ENCODE measurements at places on chromosomes 3 and 15.
A peak's percentile ranks its signal among the peaks of the same experiment; 100 is the strongest.

- DNase-seq, result no peak
Measured at GRCh38 chr3:100425316-100425715, 24.0 kb downstream of the LNP1 start.

- no peak for DNase-seq
Measured at GRCh38 chr3:94596887-94597566, 534.2 kb downstream of the NSUN3 start.

GRCh38 chr3:156586905-156587759, 32.2 kb upstream of the SSR3 start:
- no peak for DNase-seq

- peak; percentile 64 for DNase-seq
Measured at GRCh38 chr3:128784232-128784631, 58.2 kb downstream of the RAB7A start.

DNA sequence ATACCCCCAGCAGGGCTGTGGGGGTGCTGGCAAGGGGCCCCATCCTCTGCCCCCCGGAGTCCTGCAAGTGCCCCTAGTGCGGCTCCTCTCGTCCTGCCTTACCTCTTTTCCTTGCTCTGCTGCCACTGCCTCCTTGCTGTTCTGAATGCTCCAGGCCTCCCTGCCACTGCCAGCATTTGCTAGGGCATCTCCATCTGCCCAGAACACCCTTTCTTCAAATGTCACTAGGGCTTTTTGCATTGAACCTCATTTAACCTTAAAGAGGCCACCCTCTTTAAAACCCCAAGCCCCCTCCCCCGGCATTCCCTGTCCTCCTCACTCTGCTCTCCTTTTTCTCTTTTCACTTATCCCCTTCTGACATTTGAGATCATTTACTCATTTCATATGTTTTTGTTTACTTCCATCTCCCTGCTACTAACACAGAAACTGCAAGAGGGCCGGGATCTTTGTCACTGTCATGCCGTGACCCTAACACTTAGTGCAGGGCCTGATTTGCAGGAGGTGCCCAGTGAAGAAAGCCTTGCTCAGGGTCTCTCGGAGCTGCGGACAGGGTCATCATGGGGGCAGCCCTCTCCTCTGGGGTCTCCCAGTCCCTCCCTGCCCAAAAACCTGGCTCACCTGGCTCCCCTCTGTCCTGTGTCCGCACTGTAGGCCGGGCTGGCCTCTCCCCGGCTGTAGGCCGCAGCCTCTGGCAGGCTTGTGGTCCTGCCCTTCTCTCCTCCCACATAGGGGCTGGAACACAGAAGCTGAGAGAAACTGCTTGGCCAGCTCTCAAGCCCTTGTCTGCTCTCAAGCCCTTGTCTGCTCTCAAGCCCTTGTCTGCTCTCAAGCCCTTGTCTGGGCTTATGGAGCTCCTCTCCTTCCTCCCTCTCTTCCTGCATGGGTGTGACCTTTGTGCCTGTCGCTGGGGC, at the start of gene ACOX2:
Gene ACOX2, minus strand, starts transcription at position 690 of the 911 bp plus-strand sequence. CDS start 2,084 bp downstream, outside the sequence.
- DNase-seq, result peak; percentile 83

DNA sequence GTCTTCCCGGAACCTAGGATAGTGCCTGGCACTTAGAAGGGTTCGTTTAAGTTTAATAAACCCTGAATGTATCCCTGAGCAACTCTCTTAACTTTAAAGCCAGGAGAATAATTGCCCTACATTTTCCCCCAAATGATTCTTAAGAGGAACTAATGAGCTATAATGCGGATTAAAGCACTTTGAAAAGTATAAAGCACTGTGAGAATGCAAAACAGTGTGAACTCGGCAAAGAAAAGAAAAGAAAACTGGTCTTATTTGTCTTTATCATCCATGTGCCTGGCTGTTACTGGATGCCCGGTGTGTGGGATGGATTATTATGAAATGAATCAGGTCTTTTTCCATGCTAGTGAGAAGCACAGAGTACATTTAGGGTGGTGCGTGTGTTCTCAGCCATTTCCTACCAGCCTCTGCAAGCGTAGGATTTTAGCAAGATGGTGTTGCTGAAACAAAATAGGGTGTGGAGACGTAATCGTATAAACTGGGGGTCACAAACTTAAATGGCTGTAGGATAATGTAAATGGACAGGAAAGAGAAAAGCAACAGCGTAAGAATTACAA, 983 bp downstream of the KBTBD12 start:
- no peak for DNase-seq

GRCh38 chr3:126450219-126450618, 25.5 kb downstream of the ZXDC start:
- no peak for DNase-seq

DNA sequence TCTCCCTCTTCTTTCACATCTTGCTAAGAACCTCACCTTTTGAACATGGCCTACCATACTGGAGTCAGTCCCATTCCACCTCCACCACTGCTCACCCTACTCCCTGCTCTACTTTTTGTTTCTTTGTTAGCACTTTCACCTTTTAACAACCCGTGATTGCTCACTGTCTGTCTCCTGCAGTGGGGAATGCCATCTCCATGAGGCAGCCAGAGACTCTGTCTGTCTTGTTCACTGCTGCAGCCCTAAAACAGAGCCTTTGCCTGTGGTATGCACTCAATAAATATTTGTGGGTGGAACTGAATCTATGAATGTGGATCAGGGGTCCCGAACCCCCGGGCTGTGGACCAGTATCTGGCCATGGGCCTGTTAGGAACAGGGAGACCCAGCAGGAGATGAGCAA, 16.5 kb upstream of the TLE3 start:
- no peak for DNase-seq

DNA sequence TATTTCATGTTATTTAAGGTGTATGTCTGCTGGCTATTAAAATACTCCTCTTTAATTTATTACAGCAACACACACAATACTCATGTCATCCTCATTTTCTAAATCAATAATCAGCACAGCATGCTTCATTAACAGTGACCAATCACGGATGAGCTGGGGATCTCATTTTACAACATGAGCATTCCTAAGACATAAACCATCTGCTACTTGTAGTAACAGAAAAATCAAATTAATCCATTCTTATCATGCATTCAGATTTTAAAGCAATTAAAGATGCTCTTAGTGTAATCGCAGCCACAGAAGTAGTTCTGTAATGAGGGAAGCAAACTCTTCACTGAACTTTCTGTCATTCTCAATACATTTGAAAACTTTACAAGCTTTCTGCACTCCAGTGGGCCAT, 191.1 kb downstream of the TBC1D5 start:
- DNase-seq, result no peak

GRCh38 chr15:51077221-51078153, 17.2 kb downstream of the TNFAIP8L3 start:
- peak; percentile 81 for DNase-seq

- DNase-seq, result no peak
Measured at GRCh38 chr3:28624084-28624483, 275.5 kb upstream of the AZI2 start.

- no peak for DNase-seq
Measured at GRCh38 chr3:119700269-119700919, 2.4 kb upstream of the CFAP91 start.

DNA sequence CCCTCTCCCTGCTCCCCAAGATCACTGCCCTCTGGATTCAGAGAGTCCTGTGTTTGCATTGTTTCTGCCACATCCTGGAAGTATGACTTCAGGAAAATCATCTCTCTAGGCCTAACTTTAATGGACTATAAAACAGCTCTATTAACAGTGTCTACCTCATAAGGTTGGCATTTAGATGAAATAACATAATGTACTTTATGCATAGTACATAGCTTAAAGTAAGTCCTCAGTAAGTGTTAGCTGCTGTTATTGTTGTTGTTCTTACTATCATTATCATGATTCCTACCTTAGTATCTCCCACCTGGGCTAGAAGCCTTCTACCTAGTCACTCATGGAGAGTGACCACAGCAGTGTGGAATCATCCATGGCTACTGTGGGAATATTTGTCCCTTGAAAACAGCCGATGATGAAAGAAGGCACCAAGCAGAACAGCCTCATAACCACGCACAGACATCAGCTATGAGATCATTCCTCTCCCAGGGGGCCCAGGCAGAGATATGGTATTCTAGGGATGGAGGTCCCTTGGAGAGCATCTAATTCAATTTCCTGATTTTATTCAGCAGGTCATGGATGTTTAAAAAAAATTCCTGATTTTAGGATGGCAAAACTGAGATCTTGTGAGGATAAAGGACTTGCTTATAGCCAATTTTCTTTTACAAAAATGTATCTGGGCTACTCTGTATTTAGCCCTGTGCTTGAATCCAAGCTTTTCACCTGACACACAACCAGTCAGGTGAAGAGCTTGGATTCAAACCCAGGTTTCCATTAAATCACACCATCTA, 1.9 kb downstream of the FSD2 start:
- no peak for DNase-seq

- DNase-seq, result peak; percentile 86
Measured at GRCh38 chr3:129602730-129603560, 3.5 kb downstream of the PLXND1 start.

DNA sequence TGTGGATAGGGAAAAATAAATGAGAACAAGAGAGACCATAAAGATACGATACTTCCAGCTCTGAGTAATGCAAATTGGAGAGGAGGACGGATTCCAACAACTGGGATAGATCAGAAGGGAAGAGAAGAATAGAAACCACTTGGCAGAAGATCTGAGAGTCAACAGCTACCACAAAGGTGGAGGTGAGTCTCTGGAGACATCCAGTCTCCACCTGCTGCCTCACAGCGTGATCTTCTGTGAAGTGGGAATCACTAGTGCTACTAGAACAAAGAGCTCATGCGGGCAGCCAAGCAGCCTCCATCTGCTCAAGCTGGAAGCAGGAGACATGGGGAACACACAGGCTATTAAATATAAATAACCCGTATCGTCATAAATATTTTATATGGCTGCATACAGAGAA, 558.5 kb upstream of the CFAP20DC start:
- no peak for DNase-seq

DNA sequence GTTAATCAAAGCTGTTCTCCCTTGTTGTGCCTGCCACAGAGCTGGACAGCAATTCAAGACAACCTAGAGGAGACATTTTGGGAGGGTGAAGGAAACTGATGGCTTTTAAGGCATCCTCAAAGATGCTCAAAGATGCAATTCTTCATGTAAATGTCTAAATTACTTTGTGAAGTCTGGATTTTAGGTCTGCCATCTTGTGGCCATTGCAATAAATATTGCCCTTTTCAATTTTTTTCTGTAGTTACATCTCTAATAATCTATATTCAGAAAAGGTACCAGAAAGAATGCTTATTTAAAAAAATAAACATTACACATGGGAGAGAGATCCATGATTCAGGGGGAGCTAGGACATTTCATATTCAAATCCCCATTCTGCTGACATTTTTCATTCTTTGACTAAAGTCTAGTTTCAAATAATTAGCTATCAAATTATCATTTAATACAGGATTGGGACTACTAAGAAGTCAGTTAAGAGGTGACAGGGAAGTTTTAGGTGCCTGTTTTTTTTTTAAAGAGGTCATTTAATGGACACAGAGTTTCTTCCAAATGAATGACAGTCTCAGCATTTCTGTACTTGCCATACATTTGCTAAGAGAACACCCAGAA, 259.8 kb upstream of the WNT5A start:
- no peak for DNase-seq

DNA sequence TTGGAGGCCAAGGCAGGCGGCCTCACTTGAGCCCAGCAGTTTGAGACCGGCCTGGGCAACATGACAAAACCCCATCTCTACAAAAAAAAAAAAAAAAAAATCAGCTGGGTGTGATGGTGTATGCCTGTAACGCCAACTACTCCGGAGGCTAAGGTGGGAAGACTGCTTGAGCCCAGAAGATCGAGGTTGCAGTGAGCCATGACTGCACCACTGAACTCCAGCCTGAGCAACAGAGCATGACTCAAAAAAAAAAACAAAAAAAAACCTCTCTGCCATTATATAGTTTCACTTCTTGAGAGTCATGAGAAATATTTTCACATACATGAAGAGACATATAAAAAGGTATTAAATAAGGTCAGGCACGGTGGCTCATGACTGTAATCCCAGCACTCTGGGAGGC, 45.9 kb upstream of the CP start:
- DNase-seq, result no peak

DNA sequence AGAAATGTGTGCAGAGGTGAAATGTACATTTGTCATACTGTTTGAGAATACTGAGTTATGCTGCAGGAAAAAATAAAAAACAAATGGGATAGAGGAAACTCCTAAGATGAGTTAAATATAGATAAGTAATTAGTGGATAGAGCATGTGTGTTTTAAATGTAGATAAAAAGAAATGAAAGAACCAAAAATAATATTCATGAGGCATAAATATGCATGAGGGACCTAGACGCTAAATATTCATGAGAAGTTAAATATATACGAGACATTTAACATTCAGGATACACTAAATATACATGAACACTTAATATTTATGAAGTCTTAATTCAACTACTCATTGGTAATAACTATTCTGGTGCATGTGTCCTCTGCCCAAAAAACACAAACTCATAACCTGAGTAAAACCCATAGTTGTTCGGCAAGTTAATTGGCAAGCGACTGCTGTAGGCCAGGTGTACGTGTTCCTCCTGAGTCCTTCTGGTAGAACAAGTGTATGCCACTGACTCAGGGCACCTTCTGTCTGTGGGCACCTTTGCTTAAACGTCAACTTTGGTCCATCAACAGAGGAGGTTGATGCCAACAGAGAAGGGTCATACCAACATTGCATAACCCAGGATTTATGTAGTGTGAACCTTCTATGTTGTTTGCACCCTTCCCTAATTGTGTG, 24.5 kb upstream of the DENND6A start:
- no peak for DNase-seq

DNA sequence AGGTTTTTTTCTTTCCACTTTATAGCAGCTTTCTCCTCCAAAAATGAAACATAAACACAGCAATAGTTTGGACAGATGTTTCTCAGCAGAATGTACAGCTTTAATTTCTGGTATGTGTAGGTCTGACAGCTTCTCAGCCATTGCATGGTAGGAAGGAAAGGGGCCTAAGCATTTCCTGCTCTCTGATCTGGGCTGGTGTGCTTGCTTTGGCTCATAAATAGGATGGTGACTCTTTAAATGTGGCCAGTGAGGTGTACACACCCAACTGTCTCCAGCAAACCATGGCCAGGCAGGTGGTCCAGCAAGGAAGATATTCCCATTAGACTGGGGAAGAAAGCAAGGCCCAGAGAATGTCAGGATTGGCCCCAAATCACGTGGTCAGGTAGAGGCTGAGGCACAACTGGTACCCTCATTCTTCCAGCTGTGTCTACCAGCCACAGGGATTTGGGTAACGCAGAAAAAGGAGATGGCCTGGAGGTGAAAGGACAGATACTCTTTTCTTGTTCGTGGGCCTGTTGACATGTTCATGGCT, 52.1 kb downstream of the ITGA11 start:
- DNase-seq, result no peak
